ENCODE measurements at places on chromosomes 12 and 14. TPM values are rescaled to one million over a fixed set of nuclear protein-coding genes. Genes with fewer than 3 reads are reported as not detected.

PLA2G1B gene
- not detected for total RNA-seq

MSRB3 gene
- 150 TPM for total RNA-seq

IQSEC3 gene
- total RNA-seq: 1.3 TPM

KRT3 gene
- not detected for total RNA-seq

CPM gene
- total RNA-seq: 6.6 TPM

CLEC1B gene
- not detected for total RNA-seq

SLC39A2 gene
- total RNA-seq: not detected

- no peak for DNase-seq
These were observed 33.1 kb downstream of the DAAM1 start for GRCh38 chr14:59221568-59221967.

DNA sequence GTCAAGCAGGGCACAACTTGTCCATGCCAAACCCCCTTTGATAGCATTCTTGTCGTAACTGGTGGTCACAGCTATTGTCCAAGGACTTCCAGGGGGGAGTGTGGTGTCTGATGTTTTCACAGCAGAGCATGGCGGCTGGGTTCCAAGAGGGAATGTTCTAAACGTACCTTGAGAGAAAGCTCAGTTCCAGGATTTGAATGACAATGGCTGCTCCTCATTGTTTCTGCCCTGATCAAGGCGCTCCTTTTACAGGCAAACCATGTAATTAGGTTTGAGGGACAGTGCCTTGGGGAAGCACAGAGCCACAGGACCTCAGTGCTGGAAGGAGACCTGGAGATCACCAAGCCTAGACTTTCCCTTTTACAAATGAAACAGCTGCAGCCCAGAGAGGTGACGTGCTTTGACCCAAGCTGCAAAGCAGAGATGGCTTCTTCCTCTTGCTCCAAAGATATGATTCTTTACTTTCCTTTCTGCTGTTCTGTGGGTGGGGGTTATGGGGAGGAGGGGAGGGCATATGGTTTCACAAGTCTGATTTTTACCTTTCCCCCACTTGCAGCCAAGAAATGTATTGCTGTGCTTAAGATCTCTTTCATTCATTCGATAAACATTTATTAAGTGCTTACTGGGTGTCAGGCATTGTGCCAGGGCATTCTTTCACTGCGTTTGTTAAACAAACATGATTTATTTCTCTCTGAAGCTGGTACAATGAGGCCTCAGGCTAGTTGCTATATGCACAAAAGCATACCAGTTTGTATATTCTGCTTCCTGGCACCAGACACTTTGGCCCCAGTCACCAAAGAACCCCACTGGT lies 172.8 kb downstream of the KTN1 start:
- DNase-seq: no peak

DNA sequence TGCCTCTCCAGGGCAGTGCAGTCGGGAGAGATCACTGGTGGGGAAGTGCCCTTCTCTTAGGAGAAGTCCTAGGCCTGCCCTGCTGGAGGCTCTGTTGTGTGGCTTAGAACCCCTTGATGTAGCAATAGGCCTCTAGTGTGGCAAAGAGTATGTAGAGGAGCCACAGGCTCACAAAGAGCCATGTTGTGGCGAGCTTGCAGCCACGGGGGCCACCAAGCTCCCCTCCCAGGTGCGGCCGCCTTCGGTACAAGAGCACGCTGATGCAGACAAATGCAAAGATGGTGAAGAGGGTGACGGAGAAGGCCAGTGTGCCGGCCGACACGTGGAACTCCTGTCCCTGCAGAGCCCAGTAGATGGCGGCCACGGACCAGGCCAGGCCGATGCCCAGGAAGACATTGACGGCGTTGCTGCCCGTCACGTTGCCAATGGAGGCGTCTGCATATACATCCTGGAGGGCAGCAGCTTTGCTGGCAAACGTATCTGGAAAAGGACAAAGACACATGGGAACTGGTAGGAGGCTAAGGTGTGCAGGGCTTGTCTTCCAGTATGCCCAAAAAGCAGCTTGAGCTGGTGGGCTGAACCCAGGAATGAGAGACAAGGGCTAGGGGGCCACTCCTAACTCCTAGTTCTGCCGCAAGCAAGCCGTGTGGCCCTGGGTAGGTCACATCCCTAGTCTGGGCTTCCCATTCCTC lies 142.8 kb downstream of the SLC8A3 start:
- DNase-seq: peak; percentile 79

DNA sequence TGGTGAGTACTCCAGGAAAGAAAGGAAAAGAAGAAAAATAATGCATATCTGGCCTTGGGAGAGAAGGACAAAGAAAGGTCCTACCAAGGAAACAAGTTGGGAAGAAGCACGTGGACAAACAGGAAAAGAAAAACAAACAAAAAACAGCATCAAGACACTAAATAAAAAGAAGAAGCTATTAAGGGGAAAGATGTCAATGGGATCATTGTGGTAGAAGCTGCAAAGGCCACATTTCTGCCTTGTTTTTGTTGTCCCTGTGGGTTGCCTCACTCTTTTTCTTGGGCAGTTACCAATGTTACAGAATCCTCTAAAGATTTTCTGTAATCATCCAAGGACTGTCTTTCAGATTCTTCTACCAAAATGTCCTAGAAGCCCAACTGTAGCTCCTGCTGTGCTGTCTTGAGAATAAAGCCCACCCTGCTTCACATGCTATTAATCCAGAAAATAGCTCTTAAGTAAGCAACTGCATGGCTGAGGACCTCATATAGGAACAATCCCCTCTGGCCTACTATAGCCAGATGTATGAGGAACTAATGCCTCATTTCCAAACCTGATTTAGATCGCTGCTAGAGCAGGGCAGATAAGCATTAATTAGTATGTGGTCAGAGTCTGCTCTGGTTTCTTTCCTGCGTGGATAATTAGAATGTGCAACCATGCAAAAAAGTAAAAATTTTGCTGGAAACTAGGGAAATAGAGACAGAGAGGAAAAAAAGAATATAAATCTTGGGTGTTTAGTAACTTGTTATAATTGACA lies 10.2 kb upstream of the CPNE8 start:
- no peak for DNase-seq

- DNase-seq: no peak
These were observed 62.4 kb downstream of the PRKAB1 start for GRCh38 chr12:119730381-119730780.

DNA sequence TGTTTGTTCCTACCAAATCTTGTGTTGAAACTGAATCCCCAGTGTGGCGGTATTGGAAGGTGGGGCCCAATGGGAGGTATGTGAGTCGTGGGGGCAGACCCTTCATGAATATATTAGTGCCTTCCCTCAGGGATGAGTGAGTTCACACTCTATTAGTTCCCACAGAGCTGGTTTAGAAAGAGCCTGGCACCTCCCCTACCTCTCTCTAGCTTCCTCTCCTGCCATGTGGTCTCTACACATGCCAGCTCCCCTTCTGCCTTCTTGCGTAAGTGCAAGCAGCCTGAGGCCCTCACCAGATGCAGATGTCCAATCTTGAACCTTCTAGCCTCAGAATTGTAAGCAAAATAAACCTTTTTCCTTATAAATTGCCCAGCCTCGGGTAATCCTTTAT lies 105.8 kb downstream of the SPTSSA start:
- no peak for DNase-seq

DNA sequence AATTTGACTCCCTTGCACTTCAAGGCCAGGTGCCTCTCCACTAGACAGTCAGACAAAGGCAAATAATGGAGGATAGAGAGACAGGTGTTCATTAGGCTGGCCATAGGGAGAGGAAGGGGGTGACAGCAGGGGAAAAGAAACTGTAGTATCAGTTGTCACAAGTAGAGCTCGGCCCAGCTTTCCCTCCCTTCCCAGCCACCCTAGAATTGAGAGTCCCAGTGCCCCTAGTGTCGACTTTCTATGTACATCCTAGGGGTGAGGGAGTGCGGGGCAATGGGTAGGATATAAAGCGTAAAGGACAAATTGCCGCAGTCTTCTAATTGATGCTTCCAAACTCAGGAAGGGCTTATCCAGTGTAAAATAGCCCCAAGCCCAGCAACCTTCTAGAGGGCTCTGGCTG lies 39.0 kb downstream of the BAZ2A start:
- no peak for DNase-seq

DNA sequence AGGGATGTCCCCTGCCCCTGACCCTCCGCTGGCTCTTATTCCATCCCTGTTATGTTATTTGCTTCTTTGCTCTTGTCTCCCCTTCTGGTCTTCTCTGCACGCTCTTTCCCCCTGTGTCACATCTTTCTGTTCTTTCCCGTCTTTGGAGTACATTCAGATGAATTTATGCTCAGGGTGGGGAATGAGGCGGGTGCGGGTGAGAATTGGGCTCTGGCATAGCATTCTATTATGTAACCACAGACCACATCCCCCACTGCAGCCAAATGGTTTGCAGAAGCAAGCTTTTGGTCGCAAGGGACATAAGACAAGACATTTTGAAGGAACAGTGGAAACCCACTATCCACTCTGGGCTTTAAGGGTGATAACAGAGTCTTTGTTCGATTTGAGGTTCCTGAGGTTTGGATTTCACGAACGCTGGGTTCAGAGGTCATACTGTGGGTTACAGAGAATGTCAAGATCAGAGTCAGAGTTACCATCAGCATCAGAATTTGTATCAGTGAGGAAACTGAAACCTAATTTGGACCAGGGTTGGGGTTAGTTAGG lies 3.8 kb downstream of the ENDOU start:
- no peak for DNase-seq
